ENCODE measurements at places on chromosomes 2 and 18. TPM values are rescaled to one million over a fixed set of nuclear protein-coding genes. Genes with fewer than 3 reads are reported as not detected.

DNA sequence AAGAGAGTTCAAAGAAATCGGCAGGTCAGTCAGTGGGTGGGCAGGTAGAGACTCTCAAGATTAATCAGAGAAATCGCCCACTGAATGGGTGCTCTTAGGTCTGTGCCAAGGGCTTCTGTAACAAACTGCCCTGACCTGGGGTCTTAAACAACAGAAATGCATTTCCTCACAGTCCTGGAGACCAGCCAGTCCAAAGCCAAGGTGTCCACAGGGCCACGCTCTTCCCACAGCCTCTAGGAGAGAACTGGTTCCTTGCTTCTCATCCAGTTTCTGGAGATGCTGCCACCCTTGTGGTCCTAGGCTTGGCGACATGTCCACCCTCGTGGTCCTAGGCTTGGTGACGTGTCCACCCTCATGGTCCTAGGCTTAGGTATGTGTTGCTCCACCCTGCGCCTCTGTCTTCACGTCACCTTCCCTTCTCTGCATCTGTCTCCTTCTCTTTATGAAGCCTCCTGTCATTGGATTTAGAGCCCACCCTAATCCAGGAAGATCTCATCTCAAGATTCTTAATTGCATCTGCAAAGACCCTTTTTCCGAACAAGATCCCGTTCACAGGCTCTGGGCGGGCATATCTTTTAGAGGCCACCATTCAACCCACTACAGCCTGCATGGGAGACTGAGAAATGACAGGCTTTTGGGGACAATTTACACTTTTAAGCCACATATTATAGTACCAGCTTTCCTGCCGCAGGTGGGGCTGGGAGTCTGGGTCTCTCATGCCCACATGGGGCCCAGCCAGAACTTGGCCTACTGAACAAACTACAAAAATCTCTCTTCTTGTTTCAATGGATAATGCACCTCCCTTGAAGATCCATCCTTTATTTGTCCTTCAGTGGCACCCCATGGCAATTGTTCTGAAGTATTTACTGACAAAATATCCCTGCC, 161.3 kb downstream of the ASB1 start:
- no peak for DNase-seq

DNA sequence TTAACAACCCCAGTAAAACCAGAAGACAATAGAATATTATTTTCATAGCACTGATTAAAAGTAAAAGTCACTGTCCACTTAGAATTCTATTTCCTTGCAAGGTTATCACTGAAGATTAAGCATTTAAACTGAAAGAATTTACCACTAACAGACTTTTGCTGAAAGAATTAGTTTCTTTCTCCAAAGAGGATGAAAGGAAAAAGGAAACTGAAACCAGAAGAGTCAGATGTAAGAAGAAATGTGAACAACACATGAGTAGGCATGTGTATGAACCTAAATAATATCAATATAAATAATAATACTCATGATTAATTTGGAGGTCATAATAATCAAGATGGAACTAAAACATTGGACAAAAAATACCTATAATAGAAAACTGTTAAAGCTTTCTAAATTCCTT, 82.4 kb upstream of the KLHL29 start:
- no peak for DNase-seq

GRCh38 chr18:457140-457519, 43.4 kb downstream of the COLEC12 start:
- no peak for DNase-seq

DNA sequence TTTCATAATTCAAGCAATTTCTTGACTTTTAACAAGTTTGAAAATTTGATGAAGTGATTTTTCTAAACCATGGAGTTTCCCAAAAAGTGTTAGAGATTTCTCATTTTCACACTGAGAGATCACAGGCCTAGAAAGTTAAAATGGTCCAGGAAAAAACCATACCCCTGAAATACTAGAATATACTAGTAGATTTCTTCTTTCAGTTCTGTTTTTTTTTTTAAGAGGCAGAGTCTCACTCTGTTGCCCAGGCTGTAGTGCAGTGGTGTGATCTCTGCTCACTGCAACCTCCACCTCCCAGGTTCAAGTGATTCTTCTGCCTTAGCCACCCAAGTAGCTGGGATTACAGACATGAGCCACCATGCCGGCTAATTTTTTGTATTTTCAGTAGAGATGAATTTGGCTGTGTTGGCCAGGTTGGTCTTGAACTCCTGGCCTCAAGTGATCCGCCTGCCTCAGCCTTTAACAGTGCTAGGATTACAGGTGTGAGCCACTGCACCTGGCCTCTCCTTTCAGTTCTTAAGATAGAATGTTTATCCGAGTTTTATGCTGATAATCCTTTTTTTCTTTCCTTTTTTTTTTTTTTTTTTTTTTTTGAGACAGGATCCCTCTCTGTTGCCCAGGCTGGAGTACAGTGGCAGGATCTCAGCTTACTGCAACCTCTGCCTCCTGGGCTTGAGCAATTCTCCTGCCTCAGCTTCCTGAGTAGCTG, 14.4 kb downstream of the MTHFD2 start:
- no peak for DNase-seq

GPR39 gene
- not detected for total RNA-seq

ABCG8 gene
- not detected for total RNA-seq

DNA sequence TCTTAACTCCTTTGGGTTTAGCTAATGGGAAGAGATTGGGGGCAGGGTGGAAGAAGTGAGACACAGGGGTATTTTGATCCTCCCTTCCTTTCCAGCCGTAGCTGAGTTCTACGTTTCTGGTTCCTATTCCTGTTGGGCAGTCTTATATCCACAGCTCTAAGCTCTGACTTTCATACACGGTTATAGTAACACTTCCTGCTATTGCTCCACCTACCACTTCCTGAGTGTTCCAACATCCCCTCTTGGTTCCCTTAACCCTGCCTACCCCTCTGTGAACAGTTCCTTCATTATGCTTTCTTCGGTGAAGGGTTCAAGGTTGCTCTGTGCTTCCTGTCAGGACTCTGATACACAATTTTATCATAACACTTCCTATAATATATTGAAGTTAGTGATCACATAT, 205.1 kb downstream of the DNAH7 start:
- no peak for DNase-seq

PEX13 gene
- 20.1 TPM for total RNA-seq

DNA sequence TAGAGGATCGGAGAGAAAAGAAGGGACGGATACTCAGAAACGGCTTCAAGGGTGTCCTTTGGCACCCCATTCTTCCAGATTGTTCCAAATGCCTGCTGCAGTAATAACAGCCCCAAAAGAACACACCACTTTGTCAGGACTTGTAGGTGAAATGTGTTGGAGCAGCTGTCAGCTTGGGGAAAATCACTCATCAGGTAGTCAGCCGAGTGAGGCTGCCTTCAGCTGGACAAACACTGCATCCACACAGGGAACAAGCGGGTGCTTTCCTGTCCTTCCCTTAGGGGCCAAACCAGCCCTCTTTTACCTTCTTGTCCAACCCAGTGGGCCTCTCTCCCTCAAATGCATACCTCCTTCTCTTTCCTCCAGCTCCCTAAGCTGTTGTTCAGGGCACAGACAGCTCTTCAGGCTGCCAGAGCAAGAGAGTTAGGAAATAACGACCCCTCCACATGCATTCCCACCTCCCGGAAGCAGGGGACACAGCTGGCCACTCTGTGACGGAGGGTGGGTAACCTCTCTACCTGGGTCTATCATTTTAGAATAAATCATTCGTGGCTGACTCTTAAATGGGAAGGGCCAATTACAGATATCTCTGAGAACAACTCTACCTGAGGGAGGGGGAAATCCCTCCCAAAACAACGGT, 48.1 kb downstream of the BCL11A start:
- no peak for DNase-seq

DNA sequence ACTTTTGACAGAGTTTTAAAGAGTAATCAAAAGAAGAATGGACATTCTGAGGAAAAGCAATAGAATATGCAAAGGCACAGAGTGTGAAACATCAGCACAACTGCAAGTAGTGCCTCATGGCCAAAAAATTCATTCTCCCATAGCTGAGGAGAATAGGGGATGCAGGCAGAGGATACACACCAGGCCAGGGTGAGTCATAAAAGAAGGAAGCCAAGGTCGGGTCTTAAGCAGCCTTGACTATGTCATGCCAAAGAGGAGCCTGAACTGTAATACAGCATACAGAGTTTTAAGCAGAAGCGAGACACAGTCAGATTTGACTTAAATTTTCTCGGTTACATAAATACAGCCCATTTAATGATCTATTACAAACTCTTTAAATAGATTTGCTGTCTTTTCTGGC, 165.0 kb downstream of the LNPK start:
- no peak for DNase-seq

GRCh38 chr2:37037771-37038170, 46.4 kb downstream of the HEATR5B start:
- DNase-seq, result no peak

- DNase-seq, result no peak
These were observed 16.1 kb downstream of the KCNS3 start for GRCh38 chr2:17894556-17894955.
